ENCODE measurements at places on chromosomes 1 and 21.

DNA sequence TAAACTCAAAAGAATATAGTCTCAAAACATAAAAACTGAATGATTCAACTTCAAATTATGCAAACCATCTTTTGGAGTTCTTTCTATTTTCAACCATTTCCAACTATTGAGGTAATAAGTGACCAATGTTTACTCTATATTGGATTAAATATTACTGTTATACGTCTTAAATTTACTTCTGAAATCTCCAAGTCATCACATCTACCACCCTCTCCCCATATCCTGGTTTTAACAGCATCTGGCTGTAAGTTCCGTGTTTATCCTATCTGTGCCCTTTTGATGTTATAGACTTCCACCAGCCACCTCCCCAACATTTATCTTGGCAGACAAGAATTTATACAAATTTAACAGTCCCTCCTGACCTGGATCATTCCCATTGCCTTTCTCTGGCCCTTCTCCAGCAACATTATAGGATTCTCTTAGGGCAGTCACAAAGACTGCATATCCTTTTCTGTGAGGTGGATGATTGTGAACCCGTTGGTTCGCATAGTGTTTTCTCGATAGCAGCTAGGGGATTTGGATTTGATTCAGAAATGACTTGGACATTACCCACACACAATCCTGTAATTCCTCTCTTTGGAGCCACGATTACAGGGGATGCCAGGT, 313.4 kb upstream of the FMN2 start:
- no peak for DNase-seq

- no peak for DNase-seq
Measured at GRCh38 chr1:19074902-19075721, 118.6 kb upstream of the IFFO2 start.

DNA sequence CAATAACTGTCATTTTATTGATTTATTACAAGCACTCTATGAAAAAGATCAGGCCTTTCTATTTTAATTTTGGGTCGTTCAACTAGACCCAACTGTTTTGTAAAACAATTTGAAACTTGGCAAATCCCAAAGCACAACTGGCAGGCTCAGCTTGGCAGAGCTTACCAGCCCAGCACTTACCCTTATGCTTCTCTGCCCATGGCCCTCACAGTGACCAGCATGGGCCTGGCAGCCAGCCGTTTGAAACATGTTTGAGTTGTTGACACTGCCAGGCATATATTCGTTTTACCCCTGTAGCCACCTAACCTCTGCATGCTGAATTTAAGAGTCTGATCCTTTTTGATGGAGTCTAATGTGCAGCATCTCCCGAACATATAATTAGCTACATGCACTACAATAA, 796.7 kb upstream of the ADGRL2 start:
- no peak for DNase-seq

- no peak for DNase-seq
Measured at GRCh38 chr1:27475720-27476119, 14.2 kb downstream of the WASF2 start.

All from suppressor macrophage (primary cell).